ENCODE measurements at places on chromosomes 3 and 15. TPM values are rescaled to one million over a fixed set of nuclear protein-coding genes. Genes with fewer than 3 reads are reported as not detected.
A peak's percentile ranks its signal among the peaks of the same experiment; 100 is the strongest.

DNA sequence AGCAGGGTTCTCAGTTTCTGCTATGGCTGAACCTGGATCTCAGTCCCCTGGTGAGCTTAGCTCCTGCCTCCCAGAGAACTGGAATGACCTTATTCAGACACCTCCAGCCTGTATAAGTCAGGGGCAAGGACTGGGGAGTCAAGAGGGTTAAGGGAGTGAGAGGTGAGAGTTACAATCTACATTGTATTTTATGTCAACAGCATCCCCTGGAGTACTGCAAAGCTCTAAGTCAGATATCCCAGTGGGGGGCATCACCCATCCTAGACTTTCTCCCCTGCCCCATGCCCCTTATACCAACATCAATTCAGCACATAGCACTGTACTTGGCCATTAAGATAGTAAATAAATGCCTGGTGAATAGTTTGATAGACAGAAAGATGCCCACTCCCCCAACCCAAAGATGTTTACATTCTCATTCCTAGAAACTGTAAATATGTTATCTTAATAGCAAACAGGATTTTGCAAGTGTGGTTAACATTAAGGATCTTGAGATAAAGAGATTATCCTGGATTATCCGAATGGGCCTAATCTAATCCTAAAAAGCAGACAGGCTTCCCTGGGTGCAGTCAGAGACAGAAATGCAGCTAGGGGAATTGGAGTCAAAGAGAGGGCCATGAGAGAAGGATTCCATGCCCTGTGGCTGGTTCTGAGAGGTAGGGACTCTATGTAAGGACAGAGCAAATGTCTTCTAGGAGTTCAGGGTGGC is 132.3 kb upstream of the RASGRP1 start:
- DNase-seq, result no peak

Gene MAP1A
- 5.1 TPM for total RNA-seq

GRCh38 chr3:30768703-30769550 is 125.5 kb downstream of the GADL1 start:
- DNase-seq, result peak; percentile 63

GRCh38 chr3:129315998-129316247 is 37.3 kb downstream of the HMCES start:
- no peak for DNase-seq

Gene THSD4
- 59.5 TPM for total RNA-seq

- DNase-seq, result no peak
Observed at GRCh38 chr3:39981547-39982184, 172.3 kb downstream of the MYRIP start.

- no peak for DNase-seq
Observed at GRCh38 chr15:60829416-60829815, 350.5 kb upstream of the ICE2 start.

Gene GASK1A
- 9.1 TPM for total RNA-seq

Gene RGMA
- 18.8 TPM for total RNA-seq

DNA sequence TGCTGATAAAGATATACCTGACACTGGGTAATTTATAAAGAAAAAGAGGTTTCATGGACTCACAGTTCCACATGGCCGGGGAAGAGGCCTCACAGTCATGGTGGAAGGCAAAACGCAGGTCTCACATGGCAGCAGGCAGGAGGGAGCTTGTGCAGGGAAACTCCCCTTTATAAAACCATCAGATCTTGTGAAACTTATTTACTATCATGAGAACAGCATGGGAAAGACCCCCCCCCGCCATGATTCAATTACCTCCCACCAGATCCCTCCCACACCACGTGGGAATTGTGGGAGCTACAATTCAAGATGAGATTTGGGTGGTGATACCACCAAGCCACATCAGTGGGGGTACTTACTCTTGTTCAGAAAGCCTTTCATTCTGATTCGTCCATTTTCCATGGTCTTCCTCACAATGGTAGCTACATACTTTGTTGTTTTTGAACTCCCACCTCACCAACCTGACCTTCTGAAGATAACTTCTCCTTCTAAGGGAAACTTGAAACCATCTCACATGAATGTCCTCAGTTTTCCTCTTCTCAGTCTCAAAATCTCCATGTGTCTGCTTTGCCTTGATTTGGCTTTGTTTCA is 275.6 kb upstream of the PROK2 start:
- no peak for DNase-seq

Gene SMAD6
- 22.1 TPM for total RNA-seq

- no peak for DNase-seq
Observed at GRCh38 chr3:134651347-134652041, 672 bp upstream of the KY start.

DNA sequence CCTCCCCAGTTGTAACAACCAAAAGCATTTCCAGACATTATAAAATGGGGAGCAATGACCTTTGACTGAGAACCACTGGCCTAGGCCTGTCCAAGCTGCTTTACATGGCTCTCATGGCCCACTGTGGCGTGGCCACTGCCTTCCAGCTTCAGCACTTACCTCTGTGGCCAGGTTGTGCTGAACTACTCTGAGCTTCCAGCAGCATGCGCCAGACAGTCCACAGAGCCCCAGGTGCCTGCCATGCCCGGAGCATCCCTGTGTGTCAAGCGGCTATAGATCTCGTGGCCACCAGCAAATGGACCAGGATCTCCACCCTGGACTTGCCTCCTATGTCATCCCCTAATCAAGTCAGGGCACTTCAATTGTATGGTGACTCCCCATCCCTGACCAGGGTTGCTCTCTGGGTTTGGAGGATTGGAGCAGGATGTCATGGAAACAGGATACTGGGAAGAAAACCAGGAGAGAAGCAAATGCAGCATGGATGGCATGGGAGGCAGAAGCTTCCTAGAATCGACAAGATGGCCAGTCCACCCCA is 199.7 kb downstream of the UACA start:
- no peak for DNase-seq

DNA sequence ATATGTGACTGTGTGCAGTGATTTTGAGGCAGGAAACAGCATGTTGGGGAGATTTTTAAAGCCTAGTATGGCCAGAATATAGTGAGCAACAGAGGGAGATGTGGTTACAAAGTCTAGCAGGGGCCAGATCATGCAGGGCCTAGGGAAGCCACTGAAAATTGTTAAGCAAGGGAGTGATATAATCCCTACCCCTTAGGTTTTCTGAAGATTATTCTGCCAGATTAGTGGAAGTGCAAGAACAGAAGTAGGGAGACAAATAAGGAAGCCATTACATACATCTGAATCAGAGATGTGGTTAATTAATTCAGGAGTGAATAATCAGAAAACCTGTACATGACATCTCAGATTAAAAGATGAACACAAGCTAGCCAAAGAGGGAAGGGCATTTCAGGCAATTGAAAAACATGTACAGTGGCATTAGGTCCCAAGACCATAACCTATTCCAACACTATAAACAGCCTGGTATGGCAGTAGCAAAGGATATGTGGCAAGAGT is 54.8 kb downstream of the MSL2 start:
- no peak for DNase-seq

Data from Peyer's patch (tissue), 4 donors.